ENCODE measurements at places on chromosomes 6 and 20.

DNA sequence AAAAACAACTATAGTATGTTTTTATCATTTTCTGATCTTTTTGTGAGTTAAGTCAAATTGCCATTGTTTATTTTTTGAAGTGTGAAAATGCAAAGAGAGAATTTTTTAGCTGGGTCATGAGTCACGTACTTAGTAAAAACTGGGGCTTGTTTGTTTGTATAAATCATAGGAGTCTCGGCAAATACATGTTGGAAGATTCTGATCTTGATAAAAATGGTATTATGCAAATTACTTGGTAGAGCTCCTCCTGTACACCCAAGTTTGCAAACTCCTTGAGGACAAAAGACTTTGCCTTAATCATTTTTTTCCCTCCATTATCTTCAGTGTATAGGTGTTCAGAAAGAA, 25.8 kb downstream of the TBPL1 start:
- DNase-seq = no peak

GRCh38 chr20:9329355-9330101, 184.9 kb upstream of the LAMP5 start:
- no peak for DNase-seq

DNA sequence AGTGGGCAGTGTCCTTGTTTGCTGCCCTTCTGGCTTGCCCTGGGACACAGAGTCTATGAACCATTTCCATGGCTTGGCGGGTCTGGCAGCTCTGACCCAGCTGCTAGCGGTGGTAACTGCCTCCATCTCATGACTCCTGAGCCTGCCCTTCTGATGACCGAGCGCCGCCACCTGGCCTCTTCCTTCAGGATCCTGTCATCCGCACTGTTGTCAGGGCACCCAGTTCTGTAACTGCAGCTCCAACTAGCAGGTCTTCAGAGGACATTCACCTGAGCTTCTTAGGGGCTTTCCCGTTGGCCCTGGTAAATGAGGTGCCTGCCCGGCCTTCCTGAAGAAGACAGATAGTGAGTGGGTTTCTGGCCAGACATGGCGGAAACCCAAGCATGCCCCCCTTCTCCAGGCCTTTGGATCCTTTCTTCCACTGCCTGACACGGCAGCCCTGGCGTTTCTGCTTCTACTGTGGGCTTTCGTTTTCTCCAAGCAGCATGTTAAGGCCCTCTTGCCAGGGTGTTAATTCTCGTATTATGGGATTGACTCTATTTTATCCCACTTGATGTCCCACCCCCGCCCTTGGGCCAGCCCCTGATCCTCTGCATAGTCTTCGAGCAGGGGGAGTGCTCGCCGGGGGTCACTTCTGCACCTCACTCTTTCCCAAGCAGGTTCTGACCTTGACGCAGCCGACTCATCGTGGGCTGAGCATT, 24.7 kb downstream of the PACSIN1 start:
- no peak for DNase-seq

DNA sequence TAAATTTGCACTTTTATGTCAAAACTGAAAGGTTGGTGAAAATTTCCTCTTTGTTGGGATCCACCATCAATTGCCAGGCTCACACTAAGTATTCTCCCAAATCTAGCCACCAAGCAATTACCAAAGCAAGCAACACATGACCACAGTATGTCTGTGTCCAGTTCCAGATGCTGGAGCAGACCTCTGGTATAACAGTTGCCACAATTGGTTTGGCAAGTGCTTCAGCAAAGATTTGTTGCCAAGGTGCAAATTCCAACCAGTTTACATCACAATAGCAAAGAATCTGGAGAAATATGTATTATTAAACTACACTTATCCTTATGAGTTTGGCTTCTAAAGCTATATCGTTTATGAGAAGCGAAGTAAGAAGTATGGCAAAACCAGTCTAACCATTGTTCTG, 6.4 kb downstream of the GTF2H5 start:
- DNase-seq = no peak

DNA sequence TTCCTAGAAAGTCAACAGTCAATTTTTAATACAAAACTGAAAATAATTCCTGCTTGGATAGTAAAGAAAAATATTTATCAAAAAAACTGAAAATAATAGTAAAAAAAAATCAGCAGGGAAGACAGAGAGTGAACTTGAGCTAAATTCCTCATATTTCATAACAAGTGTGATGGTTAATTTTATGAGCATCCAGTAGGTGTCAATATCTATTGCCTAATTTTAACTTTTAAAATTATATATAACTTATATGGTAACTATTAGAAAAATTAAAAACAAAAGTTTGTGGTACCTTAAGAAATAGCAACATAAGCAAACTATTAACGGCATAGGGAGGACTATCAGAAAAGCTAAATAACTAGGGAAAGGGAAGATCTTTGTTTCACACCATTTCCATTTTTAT, 2.1 kb downstream of the EPM2A start:
- DNase-seq = no peak

Measured in NCI-H345 (cell line).